Lower lobe of right lung (tissue), 2 donors: ENCODE measurements at places on chromosomes 4 and X. TPM values are rescaled to one million over a fixed set of nuclear protein-coding genes. Genes with fewer than 3 reads are reported as not detected.
A peak's percentile ranks its signal among the peaks of the same experiment; 100 is the strongest.

GRCh38 chr4:1842993-1843448, 12.9 kb downstream of the LETM1 start:
- H3K36me3 ChIP-seq: peaks cover 88% of the 10 kb centered on the region
- H3K27ac ChIP-seq: no peak overlapping the region
- H3K4me1 ChIP-seq: peaks cover 3% of the 10 kb centered on the region

- H3K27me3 ChIP-seq: no peaks in the 10 kb centered on the region
- DNase-seq: no peak
- peaks cover 33% of the 10 kb centered on the region for H3K4me1 ChIP-seq
- peaks cover 4% of the 10 kb centered on the region for H3K36me3 ChIP-seq
These were observed 145.4 kb downstream of the STIM2 start for GRCh38 chr4:27005905-27006590.

The SLC9A6 gene
- total RNA-seq: 18.0 TPM

DNA sequence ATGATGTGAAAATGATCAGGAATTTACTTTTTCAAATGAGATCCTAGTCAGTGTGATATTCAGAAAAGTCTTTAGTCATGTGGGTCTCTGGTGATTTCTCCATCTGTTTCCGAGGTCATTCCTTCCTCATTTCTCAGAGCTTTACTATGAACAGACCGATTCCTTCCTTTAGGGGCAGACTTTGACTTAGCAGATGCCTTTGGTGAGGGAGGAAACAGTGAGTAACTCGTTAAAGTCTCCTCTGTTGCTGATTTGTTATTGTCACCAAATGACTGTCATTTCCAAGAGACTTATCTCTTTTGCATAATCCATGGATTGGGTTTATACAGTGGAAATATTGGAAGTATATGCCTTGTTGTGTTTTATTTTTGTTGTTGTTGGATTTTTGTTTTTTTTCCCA, 76.2 kb upstream of the CD99 start:
- H3K4me3 ChIP-seq: no peak overlapping the region
- no peak overlapping the region for H3K27ac ChIP-seq
- H3K36me3 ChIP-seq: peaks cover 45% of the 10 kb centered on the region
- peaks cover 20% of the 10 kb centered on the region for H3K4me1 ChIP-seq
- H3K27me3 ChIP-seq: no peaks in the 10 kb centered on the region
- no peak for DNase-seq

The MTTP gene
- total RNA-seq: 0.15 TPM

- H3K4me3 ChIP-seq: no peak overlapping the region
- H3K27ac ChIP-seq: no peak overlapping the region
- no peak for DNase-seq
- no peaks in the 10 kb centered on the region for H3K27me3 ChIP-seq
These were observed 182.2 kb upstream of the STK26 start for GRCh38 chrX:131840799-131841495.

DNA sequence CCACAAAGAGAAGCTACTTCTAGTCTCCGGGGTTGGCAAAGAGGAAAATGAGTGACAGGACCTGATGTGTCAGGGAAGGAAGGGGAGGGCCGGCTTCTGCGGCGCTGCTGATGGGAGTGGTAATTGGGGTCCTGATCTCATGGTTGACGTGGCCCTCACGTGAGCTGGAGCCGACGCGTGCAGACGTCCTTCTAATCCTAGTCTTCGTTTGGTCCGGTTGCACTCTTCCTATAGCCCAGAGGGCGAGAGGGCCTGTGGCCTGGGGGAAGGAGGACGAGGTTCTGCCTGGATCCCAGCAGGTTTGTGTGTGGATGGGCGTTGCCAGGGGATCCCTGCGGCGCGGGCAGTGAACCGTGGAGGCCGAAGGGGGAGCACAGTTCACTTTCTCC, at the start of gene ARMCX1:
ARMCX1 (plus strand) TSS at position 186 of the 389 bp plus-strand sequence. CDS start 2,384 bp downstream, outside the sequence.
- H3K36me3 ChIP-seq: peaks cover 12% of the 10 kb centered on the region
- no peaks in the 10 kb centered on the region for H3K4me1 ChIP-seq
- peak; percentile 74 for DNase-seq
- H3K27ac ChIP-seq: peak within 1 kb of the TSS; percentile 76
- peak within 1 kb of the TSS; percentile 61 for H3K4me3 ChIP-seq
- H3K27me3 ChIP-seq: no peaks in the 10 kb centered on the region

DNA sequence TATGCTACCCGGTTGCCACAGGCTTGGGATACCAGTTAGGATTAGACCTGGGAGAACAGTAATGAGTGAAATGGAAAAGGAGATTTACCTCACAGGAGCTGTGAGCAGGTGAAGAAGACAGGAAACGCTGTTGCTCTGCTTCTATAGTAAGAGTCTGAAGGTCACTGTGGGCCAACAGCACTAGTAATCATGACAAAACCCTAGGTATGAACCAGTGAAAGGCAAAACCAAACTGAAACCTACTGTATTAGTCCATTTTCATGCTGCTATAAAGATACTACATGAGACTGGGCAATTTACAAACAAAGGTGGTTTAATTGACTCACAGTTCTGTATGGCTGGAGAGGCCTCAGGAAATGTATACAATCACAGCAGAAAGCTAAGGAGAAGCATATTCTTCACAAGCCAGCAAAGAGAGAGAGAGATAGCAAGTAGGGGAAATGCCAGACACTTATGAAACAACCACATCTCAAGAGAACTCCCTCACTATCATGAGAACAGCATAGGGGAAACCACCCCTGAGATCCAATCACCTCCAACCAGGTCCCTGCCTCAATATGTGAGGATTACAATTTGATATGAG, 736.7 kb upstream of the INTU start:
- no peaks in the 10 kb centered on the region for H3K36me3 ChIP-seq
- no peak overlapping the region for H3K27ac ChIP-seq
- no peak overlapping the region for H3K4me3 ChIP-seq

- H3K4me3 ChIP-seq: no peak overlapping the region
- DNase-seq: no peak
These were observed 13.3 kb downstream of the CYP4V2 start for GRCh38 chr4:186204686-186205085.

DNA sequence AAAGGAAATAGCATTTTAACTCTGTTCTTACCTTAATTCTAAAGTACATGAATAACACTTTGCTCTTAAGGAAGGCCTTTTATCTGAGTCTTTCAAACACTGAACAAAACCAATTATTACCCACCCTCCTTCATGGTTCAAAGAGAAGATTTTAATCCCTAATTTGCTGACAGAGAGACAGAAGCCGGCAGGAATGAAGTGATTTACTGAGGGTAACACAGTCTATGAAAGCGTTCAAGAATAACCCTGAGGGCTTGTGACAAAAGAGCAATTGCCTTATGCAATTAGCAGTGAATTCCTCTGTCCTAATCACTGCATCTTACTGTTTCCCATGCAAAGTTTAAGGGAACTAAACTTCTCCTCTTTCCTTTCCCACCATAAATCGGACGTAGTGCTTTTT, 144.1 kb downstream of the PACRGL start:
- H3K27ac ChIP-seq: no peak overlapping the region
- peaks cover 11% of the 10 kb centered on the region for H3K4me1 ChIP-seq
- H3K27me3 ChIP-seq: no peaks in the 10 kb centered on the region

The ANKRD50 gene
- 22.5 TPM for total RNA-seq

The ODAM gene
- total RNA-seq: 2.6 TPM

- H3K27me3 ChIP-seq: no peaks in the 10 kb centered on the region
- no peaks in the 10 kb centered on the region for H3K4me1 ChIP-seq
- no peak overlapping the region for H3K27ac ChIP-seq
- peaks cover 14% of the 10 kb centered on the region for H3K36me3 ChIP-seq
These were observed 5.5 kb downstream of the SAT1 start for GRCh38 chrX:23788521-23788920.

GRCh38 chr4:123478859-123479345, 82.3 kb downstream of the SPRY1 start:
- no peaks in the 10 kb centered on the region for H3K27me3 ChIP-seq
- peaks cover 15% of the 10 kb centered on the region for H3K4me1 ChIP-seq
- peak; percentile 70 for DNase-seq
- H3K27ac ChIP-seq: peak overlapping the region; percentile 75
- no peaks in the 10 kb centered on the region for H3K36me3 ChIP-seq

The MGAT4D gene
- total RNA-seq: not detected

The ARHGAP6 gene
- 16.7 TPM for total RNA-seq

DNA sequence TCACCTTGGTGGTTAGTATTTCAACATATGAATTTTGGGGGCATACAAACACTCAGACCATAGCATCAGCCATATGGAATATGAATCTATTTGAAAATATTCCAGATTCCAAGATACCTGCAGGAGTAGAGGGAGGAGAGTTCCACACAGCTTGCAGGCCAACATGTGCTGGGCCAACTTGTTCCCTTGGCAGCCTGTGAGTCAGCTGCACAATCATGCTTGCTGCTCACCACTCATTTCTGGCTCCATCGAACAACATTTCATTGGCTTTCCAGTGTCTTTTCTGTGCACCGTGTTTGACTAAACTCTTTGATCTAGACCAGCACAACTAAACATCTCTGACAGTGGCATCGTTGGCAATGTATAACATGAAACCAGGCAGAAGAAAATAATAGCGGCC, 282.5 kb upstream of the RASGEF1B start:
- no peaks in the 10 kb centered on the region for H3K4me1 ChIP-seq
- H3K36me3 ChIP-seq: no peaks in the 10 kb centered on the region
- H3K27ac ChIP-seq: no peak overlapping the region
- H3K27me3 ChIP-seq: no peaks in the 10 kb centered on the region
- no peak overlapping the region for H3K4me3 ChIP-seq

DNA sequence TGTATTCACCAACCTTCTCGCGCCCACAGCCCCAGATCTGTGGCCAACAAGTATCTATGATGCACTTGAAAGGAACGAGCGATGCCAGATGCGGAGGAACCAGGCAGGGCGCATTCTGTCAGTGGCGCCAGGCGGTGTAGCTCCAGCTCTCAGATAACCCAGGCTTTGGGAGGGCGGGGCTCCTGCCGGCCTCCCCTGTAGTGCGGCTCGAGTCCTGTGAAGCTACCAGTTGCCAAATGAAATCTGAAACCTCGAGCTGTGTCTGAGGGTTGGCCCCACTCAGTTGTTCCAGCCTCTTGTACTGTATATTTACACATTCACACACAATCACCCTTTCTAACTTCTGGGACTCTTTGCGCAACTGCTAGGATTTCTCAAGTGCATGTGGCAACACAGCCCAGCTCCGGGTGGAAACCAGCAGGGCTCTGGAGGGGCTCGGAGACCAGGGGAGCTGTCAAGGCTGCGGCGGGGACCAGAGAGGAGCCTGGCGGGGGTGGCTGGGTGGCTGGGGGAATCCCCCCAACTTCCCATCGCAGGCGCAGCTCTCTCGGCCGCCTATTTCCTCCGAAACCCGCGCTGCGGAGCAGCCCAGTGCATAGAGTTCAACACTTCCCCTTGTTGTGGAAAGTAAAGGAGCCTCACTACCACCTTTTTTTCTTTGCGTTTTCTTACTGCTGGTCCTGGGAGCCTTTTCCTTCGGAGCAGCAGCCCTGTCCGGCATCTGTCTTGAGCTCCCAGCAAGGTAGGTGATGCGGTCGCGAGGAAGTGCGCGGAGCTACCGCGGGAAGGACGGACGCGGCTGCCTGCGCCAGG, at the start of gene ARHGAP24:
ARHGAP24 (plus strand) TSS at position 333 of the 813 bp plus-strand sequence.
- peak; percentile 91 for DNase-seq
- no peaks in the 10 kb centered on the region for H3K27me3 ChIP-seq
- H3K27ac ChIP-seq: peak within 1 kb of the TSS; percentile 84
- H3K36me3 ChIP-seq: no peaks in the 10 kb centered on the region
- H3K4me3 ChIP-seq: peak within 1 kb of the TSS; percentile 65
- H3K4me1 ChIP-seq: no peaks in the 10 kb centered on the region

DNA sequence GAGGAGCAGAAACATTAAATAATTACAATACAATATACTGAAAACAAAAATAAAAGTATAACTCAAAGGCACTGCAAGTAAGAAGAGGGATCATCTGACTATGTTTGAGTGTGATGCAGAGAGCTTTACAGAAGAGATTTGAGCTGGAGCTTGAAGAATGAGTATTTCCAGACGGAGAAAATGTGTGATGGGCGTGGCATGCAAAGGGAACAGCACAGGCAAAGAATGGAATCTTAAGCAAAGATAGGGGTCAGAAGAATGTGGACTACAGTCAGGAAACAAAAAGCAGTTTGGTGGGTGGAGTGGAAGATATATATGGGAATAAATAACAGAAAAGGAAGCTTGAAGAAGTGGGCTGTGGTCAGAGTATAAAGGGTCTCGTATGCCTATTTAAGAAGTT, 45.5 kb downstream of the OPHN1 start:
- no peaks in the 10 kb centered on the region for H3K4me1 ChIP-seq
- no peak for DNase-seq
- no peaks in the 10 kb centered on the region for H3K36me3 ChIP-seq
- no peak overlapping the region for H3K4me3 ChIP-seq

The CT45A1 gene
- total RNA-seq: not detected

DNA sequence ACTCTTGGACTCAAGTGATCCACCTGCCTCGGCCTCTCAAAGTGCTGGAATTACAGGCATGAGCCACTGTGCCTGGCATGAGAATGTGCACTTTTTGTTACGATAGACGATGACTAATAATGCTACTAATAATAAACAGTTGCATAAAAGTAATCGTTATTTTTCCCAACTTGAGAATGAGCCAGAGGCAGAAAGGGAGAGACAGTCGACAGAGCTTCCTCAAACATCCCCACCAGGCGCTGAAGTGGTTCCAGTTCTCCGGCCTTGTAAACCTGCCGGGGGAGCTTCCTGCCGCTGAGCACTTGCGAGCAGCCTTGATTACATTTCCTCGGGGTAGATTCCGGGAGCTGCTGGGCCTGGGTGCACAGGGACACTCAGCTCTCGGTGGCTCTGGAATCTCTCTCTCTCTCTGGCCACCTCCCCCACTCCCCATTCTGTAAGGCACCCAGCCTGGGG, 8.9 kb upstream of the HTRA3 start:
- H3K4me3 ChIP-seq: no peak overlapping the region
- H3K4me1 ChIP-seq: peaks cover 11% of the 10 kb centered on the region
- H3K27ac ChIP-seq: no peak overlapping the region
- no peaks in the 10 kb centered on the region for H3K27me3 ChIP-seq
- H3K36me3 ChIP-seq: no peaks in the 10 kb centered on the region
- DNase-seq: no peak

- no peak overlapping the region for H3K4me3 ChIP-seq
- DNase-seq: no peak
- H3K4me1 ChIP-seq: peaks cover 55% of the 10 kb centered on the region
- no peak overlapping the region for H3K27ac ChIP-seq
These were observed 8.8 kb downstream of the FNIP2 start for GRCh38 chr4:158777423-158778155.

The APOO gene
- total RNA-seq: 15.9 TPM
